A172 (cell line): ENCODE measurements at places on chromosomes 13 and 19. TPM values are rescaled to one million over a fixed set of nuclear protein-coding genes. Genes with fewer than 3 reads are reported as not detected.

GRCh38 chr19:869245-870177, 10.0 kb downstream of the CFD start:
- DNase-seq: peak; percentile 91

DNA sequence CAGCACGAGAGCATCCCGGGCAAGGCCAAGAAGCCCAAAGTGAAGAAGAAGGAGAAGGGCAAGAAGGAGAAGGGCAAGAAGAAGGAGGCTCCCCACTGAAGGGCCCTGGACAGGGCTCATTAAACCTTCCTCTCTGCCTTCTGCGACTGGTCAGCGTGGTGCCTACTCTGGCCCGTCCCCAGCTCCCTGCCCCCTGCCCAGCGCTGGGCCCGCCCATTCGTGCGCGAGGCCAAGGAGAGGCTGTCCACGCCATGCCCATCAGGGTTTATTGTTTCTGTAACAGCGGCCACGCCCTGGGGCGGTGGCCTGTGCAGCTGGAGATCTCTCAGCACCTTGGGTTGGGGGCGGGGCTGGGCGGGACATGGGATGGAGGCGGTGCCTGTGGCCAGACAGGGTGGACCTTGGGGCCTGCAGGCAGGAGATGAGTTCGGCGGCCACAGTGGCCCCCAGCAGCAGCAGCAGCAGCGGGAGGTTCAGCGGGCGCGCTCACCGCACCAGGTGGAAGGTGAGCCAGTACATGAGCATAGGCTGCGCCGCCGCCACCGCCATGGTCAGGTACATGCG, 897 bp downstream of the C19orf33 start:
- DNase-seq: peak; percentile 98

The TEX30 gene
- total RNA-seq: 56.8 and 68.4 TPM in 2 replicates

GRCh38 chr19:50869479-50869878, 3.8 kb upstream of the KLK2 start:
- no peak for DNase-seq

DNA sequence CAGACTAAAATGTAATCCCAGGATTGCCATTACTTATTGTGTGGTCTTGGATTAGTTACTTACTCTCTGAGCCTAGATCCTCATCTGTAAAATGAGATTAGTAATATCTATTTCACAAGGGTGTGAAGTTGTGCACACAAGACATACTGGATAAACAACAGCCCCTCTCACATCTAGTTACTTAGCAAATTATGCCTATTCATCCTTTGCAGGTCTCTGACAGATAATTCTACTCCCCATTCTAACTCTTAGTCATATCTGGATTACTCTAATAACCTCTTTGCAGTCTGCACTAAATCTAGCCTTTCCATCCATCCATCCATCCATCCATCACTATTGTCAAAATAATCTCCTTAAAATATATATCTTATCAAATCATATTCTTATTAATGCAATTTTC, 12.4 kb downstream of the MTRF1 start:
- DNase-seq: no peak

The GPR12 gene
- not detected in 2 replicates for total RNA-seq

- no peak for DNase-seq
These were observed 58.4 kb downstream of the ZIC5 start for GRCh38 chr13:99913167-99913566.

GRCh38 chr13:19573120-19573716, 11.9 kb upstream of the TPTE2 start:
- DNase-seq: no peak
